ENCODE measurements at places on chromosomes 7 and 10.

DNA sequence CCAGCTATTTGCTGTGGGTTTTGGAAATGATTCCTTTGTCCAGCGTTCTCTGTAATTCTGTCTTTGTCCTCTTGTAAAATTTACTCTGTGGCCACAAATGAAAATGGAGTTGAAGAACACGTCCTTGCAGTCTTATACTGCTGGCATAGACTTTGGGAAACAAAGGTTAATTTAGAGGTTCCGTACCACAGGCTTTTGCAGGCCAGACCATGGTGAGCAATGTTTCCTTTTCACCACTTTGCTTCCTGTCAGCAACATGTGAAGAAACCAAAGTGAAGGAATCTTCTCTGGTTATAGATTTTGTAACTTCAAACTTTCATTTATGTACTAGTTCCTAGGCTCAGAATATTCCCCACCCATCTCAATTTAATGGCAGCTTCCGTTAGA lies 488.5 kb downstream of the MDFIC start:
- DNase-seq, result no peak

- DNase-seq, result no peak
Observed at GRCh38 chr7:55192723-55193122, 172.4 kb upstream of the LANCL2 start.

DNA sequence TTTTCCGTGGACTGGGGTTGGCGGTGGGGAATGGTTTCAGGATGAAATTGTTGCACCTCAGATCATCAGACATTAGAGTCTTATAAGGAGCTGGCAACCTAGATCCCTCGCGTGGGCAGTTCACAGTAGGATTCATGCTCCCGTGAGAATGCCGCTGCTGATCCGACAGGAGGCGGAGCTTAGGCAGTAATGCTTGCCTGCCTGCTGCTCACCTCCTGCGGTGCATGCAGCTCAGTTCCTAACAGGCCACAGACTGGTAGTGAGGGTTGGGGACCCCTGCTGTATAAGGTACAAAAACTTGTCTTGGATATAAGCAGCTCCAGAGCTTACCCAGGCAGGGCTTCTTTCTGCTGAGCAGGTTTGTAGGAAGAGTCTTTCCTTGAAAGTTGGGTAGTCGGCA lies 53.9 kb downstream of the SHH start:
- no peak for DNase-seq

- no peak for DNase-seq
Observed at GRCh38 chr10:62512732-62513475, 138.7 kb downstream of the ZNF365 start.

DNA sequence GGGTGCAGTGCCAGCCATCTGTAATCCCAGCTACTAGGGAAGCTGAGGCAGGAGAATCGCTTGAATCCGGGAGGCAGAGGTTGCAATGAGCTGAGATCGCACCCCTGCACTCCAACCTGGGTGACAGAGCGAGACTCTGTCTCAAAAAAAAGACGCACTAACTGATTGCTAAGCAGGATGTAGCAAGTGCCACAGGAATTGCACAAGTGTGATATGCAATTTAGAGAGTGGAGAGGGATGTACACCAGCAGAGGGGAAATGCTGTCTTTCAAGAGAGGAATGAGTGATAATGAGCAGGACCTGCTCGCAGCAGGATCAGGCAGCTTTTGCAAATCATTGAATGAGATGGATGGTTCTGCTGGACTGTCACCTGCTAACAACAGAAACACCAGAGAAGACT lies 13.3 kb upstream of the SLC16A12 start:
- DNase-seq, result no peak

DNA sequence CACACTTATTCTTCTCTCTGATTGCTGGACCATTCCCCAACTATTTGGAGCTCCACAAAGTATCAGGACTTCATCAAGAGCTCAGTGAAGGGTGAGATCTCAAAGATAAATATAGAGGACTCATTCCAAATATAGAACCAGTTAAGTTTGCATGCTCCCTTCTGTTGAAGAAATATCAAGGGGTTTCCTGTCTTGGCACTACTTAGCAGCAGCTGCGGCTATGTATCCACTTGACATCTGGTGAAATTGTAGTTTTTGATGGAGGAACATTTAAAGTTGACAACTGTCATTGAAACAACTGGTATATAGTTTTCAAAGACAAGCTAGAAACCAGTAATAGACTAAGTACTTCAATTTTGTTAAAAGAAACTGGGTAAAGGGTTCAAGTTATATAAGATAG lies 1.0 kb upstream of the SPAG6 start:
- DNase-seq, result no peak

DNA sequence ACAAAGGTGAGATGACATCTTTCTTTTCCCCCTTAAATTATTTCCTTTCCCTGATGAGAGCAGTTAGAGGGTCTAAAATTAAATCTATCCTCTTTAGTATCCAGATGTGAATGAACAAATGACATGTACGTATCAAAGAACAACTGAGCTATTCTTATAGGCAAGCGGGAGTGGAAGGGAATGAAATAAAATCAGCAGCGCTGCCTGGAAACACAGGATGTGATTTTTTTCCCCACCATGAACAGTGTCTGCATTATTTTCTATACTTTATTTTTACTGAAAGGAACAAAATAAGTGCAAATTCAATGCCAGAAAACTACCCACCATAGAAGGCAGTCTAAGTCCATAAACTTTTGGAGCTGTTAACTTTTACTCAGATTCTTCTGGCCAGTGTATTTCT lies 40.6 kb downstream of the SLC26A4 start:
- DNase-seq, result no peak

DNA sequence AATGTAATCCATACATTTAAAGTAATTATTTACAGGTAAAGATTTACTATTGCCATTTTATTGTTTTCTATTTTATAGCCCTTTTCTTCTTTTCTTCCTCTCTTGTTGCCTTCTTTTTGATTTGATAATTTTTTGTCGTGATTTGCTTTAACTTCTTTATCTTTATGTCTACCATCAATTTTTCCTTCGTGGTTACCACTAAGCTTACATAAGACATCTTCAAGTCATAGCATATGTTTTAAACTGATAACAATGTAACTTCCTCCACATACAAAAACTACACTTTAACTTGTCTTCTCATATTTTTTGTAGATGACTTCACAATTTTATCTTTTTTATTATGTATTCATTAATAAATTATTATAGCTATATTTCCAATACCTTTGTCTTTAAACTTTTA lies 316.6 kb downstream of the PLXDC2 start:
- DNase-seq, result no peak

GRCh38 chr10:132634241-132634946 lies 96.8 kb downstream of the INPP5A start:
- no peak for DNase-seq

DNA sequence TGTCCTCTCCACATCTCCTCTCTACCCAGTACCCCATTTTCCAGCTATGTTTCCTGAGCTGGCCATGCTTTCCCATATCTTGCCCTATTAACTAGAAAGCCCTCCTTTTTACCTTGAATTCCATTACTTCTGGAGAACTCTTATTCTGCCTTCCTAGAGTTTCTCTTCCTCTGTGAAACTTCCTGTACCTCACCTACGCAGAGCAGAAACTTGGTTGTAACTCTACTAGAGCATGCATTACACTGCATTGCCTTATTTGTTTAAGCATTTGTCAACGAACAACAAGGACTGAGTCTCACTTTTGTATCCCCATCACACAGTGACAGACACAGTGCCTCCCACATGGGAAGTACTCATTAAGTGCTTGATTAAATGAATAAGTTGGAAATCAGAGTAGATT lies 36.4 kb downstream of the VCL start:
- no peak for DNase-seq

DNA sequence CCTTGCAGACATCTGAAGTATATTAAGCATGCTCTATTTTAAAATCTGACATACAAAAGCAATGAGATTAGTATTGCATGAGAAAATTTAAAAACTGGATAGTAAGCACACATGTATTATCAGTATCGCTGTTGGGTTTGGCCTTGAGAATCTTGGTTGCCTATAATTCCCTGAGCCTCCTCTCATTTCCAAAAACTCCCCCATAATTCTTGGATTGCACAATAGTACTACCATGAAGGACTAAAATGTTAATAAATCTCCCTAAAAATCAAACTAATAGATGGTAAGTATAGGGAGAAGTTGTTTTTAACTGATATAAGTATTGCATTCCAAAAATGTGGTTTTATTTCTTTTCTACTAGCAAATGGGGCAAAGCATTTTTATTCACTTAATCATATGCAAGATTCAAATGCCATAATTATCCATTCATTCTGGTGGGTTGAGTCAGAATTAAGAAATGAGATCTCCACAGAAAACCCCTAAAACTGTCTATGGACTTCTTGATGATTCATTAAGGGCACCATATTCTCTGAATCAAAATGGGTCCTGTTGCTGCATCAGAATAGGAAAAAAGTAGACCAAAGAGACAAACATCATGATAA lies 10.3 kb upstream of the VIM start:
- DNase-seq, result no peak

- no peak for DNase-seq
Observed at GRCh38 chr10:15802375-15802949, 57.8 kb downstream of the MINDY3 start.

- no peak for DNase-seq
Observed at GRCh38 chr10:77816311-77816710, 110.2 kb downstream of the DLG5 start.

- DNase-seq, result no peak
Observed at GRCh38 chr10:86262688-86263181, 103.9 kb downstream of the GRID1 start.

DNA sequence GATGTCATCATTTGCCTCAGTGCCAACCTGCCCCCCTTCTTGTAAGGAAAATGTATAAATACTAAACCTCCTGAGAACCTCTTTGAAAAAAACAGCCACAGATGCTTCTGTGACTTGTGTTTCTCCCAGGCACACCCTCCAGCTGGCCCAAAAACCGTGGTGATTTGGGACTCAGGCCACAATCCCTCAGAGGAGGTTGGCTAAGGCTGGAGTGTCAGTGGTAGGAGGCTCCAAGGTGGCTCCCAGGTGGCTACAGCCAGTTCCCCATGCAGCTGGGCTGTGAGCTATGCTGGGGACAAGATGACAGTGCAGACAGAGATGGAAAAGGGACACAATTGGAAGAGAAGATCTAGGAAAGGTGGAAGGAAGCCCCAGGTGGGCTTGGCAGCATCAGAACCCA lies 104.7 kb downstream of the CPXM2 start:
- DNase-seq, result no peak

All from NCI-H524 (cell line).